ENCODE measurements at places on chromosomes 5 and 9.

DNA sequence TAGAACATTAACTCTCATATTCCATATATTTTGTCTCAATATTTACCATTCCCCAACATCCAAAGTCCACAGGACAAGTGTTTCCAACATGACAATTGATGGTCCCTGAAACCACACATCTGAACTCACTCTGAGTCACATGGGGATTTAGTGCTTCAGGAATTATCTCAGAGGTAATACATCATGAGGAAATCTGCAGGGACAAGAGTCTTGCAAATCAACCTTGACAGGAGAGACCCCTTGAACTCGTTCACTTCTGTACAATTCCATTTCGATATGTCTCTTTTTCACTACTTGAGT, 119.7 kb upstream of the ABCA1 start:
- no peak for DNase-seq

- DNase-seq = no peak
Observed at GRCh38 chr9:116190637-116191396, 37.2 kb downstream of the PAPPA start.

- no peak for DNase-seq
Observed at GRCh38 chr5:174167080-174167910, 121.8 kb downstream of the NSG2 start.

- DNase-seq = no peak
Observed at GRCh38 chr5:884345-885126, 8.1 kb downstream of the BRD9 start.

GRCh38 chr5:2432076-2432920, 319.2 kb downstream of the IRX2 start:
- DNase-seq = no peak

GRCh38 chr9:75664597-75664996, 225.9 kb upstream of the PCSK5 start:
- no peak for DNase-seq

All from progenitor cell of endocrine pancreas (in vitro differentiated cells).